T-helper 22 cell (primary cell): ENCODE measurements at places on chromosomes 7 and 10.

GRCh38 chr7:18806177-18806576 lies 310.6 kb downstream of the HDAC9 start:
- no peak for DNase-seq

GRCh38 chr10:33295851-33296250 lies 38.6 kb downstream of the NRP1 start:
- no peak for DNase-seq

DNA sequence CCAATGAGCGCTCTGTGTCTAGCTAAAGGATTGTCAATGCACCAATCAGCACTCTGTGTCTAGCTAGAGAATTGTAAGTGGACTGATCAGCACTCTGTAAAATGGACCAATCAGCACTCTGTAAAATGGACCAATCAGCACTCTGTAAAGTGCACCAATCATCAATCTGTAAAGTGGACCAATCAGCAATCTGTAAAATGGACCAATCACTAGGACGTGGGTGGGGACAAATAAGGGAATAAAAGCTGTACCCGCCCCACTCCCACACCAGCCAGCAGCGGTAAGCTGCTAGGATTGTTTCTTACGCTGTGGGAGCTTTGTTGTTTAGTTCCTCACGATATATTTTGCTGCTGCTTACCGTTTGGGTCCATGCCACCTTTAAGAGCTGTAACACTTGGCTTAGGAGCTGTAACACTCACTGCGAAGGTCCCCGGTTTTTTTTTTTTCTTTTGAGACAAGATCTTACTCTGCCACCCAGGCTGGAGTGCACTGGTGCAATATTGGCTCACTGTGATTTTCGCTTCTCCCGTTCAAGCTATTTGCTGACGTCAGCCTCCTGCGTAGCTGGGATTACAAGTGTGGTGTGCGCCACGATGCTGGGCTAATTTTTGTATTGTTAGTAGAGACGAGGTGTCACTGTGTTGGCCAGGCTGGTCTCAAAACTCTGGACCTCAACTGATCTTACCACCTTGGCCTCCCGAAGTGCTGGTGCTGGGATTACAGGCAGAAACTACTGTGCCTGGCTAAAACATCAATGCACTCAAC lies 184.8 kb downstream of the PTPN20 start:
- DNase-seq, result no peak

GRCh38 chr7:117950601-117951260 lies 77.5 kb upstream of the CTTNBP2 start:
- DNase-seq, result no peak
